Stimulated activated CD4-positive, alpha-beta T cell treated with anti-CD3 and anti-CD28 coated beads, Interleukin-1b, Interleukin-23, amount 100 ng/mL, for 1 hour (primary cell): ENCODE measurements at places on chromosomes 13 and 19.
A peak's percentile ranks its signal among the peaks of the same experiment; 100 is the strongest.

GRCh38 chr13:31330236-31330635, 130.5 kb downstream of the B3GLCT start:
- DNase-seq = no peak

GRCh38 chr13:39918620-39919236, 263.3 kb downstream of the COG6 start:
- DNase-seq = no peak

DNA sequence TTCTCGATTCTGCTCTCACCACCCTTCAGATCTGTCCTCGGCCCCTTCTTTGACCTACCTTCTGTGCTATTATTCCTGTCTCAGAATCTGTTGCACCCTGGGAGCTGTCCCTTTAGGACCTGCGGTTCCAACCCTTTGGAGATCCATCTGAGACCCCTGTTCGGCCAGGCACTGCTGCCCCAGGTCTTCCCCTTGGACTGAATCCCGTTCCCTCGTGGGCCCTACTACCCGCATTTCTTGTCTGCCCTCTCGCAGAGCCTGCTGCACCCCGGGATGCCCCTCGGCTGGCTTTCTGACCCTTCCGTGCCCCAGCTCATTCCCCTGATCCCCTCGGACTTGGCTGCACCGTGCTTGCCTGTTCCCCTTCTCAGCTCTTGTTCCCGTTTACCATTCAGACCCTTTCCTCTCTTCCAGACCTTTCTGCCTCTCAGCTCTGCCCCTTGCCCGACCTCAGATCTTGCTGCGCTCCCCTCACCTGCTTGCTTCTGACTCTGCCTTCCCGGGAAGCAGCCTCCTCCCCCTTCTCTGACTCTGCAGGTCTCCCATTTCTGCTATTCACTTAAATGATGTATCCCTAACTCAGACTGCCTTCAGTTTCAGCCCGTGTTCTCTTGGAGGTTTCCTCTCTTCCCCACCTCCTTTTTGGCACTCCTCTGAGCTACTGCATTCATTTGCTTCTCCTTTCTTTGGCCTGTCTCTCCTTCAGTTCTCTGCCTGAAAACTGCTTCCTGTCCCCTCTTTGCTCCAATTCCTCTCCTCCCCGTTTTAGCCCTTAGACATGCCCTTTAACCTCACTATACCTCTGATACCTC, 1.1 kb downstream of the ARHGAP35 start:
- no peak for DNase-seq

DNA sequence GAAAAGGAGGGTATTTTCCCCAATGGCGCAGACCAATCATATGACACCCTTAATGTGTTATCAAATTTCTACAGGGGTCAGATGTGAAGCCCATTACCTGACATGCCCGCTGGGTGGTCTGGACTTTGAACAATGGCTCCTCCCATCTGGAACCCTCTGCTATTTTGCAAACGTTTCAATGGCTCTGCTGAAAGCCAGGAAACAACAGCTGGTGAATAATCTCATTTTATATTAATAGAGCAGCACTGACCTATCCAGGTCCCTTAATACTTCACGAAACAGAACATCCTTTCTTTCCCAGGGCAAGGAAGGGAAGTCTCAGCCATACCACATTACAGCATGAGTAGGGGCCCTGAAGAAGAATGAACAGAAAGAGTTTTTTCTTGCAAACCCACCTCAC, 20.3 kb upstream of the KPNA3 start:
- DNase-seq = no peak

- no peak for DNase-seq
Measured at GRCh38 chr13:61149331-61149730, 266.3 kb downstream of the PCDH20 start.

- no peak for DNase-seq
Measured at GRCh38 chr19:1608359-1609102, 3.3 kb upstream of the UQCR11 start.

DNA sequence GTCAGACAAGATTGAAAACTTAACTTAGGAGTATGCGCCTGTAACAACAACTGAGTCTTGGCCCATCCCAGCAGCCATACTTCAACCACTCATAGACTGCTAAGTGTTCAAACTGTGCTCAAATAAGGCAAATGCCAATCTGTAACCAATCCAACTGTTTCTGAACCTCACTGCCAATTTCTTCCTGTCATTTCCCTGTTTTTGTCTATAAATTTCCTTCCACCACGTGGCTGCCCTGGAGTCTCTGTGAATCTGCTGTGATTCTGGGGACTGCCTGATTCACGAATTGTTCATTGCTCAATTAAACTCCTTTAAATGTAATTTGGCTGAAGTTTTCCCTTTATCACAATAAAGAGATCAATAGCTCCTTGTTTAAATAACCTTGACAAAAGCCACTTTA, 50.8 kb upstream of the FREM2 start:
- no peak for DNase-seq

DNA sequence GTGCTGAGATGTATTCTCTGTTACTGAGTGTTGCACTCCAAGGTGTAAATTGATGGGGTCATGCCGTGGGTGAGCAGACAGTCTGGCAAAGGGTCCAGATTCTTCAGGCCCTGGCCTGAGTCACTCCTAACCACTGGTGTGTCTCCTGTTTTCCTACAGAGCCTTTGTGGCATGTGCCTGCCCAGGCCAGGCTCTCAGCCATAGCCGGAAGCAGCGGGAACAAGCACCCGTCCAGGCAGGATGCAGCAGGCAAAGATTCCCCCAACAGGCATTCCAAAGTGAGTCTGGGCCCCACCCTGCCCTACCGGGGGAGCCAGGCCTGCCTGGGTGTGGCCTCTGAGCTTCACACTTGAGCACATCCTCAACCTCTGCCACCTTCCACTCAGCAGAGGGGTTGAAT, 61.9 kb downstream of the DPF1 start:
- DNase-seq = no peak

DNA sequence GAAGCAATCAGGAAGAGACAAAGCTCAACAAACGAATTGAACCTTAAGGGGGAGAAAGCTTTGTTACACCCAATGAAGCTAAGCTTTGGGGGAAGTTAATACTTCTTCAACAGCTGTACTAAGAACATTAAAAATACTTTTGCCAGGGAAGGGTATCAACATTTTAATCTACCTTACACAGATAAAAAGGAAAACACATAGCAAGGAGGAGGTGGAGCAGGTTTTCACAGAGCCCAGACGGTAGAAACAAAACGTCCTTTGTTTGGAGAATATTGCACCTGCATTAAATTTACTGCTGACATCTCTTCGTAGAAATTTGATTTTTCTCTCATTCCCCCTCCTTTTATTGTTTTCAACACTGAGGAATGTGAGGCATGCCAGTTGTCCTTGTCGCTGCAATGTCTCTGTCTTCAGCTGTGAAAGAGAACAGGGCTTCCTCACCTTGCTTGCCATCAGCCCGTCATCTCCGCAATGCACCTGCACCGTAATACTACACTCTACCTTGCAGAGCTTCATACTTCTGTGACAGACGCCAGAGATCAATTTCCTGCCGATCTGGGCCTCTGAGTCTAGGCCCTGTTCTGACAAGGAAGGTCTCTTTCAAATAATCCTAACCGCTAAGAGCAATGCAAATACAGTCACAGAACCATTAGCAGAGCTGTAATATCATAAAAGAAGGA, 270.8 kb downstream of the SPRY2 start:
- DNase-seq = no peak

DNA sequence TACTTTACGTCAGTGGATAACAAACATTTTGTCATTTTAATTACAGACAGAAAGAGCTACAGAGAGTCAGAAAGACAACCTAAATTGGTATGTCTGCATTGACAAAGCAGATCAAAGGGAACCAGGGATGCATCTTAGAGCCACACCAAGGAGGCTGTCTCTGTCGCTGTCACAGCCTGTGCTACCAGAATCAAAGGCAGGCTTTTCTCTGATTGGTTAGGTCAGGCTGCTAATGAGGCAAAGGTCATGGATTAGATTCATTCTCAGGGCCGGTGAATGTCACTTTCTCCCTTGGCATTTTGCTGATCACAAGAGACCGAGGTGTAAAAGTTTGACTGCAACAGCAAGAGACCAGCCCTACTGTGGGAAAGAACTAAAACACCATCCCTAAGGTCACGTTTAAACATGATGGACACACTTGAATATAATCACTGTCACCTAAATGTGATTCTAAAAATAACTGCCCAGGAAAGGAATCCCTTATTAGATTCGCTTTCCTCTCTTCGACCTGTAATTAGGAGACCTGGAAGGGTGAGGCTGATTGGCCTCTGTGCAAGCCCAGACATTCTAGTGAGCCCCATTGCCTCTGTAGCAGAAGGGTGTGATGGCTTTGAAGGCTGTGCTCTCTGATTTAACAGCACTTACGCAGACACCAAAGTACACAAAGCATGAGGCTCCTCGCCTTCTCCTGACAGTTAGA, 314.4 kb upstream of the NBEA start:
- DNase-seq = no peak

DNA sequence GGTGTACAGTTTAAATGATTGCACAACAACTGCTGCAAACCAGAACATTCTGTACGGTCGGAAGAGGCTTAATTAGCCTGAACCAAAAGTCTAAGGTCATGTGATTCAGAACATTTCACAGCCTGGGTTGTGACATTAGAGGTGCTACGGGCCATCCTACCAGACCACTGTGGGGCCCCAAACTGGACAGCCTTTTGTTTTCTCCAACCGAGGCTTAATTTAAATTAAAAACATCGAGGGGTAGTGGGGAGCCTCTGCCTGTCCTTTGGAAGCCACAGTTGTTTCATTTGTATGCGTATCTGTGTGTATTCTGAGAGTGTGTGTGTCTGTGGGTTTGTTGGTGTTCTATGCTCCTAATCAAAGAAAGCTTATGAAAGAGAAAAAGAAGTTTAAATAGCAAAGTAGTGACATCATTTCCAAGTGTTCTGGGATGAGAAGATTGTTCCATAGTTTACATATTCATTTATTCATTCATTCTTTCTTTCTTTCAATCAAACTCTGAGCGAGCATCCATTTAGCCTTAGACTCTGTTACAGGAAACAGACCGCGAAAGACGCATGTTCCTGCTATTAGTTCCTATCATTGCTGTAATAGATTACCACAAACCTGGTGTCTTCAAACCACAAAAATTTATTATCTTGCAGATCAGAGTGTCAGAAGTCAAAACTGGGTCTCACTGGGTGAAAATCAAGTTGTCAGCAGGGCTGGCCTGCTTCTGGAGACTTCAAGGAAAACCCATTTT, 444.8 kb downstream of the FOXO1 start:
- no peak for DNase-seq

DNA sequence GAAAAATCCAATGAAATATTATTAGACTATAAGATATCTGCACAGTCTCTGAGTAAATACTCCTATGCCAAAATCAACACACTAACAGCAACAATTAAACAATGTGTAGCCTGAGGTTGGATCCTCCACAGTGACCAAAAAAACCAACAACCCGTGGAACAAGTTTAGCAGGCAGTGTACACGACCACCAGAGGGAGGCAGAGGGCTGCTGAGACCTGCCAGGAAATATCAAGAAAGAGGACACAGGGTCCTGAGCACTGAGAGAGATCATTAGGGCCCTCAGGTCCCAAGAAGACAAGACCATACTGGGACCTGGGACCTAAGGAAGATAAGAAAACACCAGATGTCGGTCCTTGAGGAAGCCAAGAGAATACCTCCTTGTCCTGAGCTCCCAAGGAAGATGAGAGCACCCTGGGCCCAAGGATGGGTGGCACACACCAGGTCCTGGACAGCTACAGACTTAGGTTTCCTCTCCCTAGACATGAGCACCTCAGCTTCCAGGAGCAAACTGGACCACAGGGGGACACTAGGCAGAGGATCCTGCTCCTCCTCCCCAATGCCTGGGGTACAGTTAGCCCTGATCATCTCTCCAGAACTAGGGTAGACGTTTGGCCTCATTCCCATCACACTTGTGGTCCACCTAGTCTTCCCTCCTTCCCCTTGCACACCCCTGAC, 822 bp upstream of the ZNF274 start:
- DNase-seq = peak; percentile 21

DNA sequence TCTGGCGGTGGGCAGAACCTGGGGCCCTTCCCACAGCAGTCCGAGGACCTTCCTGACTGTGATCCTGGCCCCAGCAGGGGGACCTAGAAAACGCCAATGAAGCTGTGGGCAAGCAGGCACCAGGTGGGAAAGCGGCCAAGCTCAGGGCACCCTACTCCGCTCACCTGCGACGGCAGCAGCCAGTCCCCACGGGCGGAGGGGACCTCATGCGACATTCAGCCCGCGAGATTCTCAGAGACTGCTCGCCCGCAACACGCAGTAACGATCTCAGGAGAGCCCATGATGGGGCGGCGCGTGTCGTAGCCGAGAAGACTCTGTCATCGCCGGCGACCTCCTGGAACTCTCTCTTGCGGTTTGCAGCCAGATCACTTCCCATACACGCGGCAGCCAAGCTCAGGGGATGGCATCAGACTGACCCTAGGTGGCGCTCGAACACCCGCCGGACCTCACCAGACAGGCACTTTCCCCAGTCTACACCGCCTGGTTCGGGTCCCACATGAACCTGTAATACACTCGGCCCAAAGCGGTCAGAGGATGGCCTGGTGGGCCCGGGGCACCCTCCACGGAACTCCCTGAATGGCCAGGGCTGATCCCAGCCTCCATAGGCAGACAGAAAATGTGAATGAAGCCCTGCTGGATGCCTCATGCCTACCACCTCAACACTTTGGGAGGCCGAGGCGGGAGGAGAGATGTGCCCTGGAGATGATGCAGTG, 26.5 kb downstream of the MAN2B1 start:
- DNase-seq = peak; percentile 72

DNA sequence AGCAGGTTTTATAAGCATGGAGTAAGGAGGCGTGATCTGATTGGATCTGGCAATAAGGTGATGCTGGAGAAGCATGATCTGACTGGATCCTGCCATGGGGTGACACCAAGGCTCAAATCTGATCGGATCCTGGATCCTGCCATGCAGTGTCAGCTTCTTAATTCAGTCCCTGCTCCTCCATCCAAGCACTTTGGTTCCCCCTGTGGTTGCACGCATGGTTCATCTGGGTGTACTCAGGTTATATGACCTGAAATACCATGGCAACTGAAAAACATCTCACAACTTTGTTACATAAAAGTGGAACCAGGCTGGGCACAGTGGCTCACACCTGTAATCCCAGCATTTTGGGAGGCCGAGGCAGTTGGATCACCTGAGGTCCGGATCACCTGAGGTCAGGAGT, 17.6 kb upstream of the KLK4 start:
- DNase-seq = no peak

- no peak for DNase-seq
Measured at GRCh38 chr19:16232568-16232967, 34.9 kb downstream of the AP1M1 start.

DNA sequence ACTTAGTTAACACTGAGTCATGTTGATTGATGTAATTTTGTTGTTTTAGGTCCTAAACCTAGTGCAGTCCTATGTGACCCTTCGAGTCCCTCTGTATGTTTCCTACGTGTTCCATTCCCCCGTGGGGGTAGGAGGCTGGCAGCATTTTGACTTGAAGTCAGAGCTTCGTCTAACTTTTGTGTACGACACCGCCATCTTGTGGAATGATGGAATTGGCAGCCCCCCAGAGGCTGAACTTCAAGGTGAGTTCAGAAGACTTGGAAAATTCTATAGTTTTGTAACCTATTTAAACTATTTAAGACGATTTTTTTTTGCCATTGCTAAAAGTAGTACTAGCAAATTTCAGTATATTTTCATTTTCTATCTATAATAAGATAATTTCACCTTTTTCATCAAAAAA, 117.9 kb downstream of the STOML3 start:
- DNase-seq = no peak
